ENCODE measurements at places on chromosomes 4 and X.

DNA sequence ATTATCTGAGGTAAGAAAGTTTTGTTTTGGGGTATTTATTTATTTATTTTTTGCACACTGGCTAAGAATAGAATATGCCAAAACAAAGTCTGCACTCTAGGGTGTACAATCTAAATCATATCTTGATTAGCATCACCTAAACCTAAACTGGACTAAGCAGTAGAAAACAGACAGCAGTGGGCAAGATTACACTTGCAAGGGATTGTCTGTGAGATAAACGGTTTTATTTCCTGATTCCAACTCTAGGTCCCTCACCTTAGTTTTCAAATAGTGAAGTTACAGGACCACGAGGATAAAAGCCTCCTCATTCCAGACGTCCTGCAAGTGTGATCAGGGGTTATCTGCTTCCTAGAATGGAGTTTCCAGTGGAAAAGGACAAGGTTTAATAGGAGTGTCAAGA lies 86.1 kb downstream of the SH3RF1 start:
- no peak for DNase-seq

- no peak for DNase-seq
These were observed 16.9 kb downstream of the CPLX1 start for GRCh38 chr4:808860-809570.

GRCh38 chr4:123444290-123444731 lies 47.7 kb downstream of the SPRY1 start:
- DNase-seq, result peak; percentile 11

DNA sequence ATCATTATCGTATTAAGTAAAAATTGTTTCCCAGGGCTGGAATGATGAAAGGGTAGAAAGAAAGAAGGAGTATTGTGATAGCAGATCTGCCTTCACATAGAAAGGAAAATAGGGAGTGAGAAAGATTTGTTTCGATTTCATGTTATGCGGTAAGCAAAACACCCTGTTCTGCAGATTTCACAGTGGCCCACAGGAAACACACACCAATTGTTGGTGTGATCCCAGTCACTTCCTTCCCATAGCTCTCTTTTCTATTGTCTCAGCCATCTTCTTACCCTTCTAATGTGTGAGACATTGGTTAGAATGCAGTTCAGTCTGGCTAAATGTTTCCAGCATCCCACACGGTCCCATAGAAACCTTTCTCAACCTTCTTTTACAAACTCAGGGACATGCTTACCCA lies 2709.8 kb downstream of the PCDH7 start:
- no peak for DNase-seq

DNA sequence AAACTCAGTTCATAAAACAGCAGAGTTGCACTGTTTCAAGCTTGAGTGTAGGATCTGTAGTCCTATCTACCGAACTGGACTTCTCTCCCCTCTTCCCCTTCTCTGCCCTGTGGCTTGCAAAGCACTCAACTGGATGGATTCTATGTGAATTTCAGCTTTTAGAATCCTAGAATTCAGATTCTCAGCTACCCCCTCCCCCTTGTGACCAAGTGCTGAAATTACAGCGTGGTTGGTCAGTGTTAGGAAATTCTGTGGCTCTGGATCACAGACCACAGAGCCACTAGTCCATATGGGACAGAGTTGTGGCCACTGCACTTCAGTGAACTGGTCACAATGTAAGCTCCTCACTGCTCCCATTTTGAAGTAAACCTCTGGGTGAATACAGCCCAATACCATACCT lies 64.6 kb upstream of the TRPC5 start:
- no peak for DNase-seq

DNA sequence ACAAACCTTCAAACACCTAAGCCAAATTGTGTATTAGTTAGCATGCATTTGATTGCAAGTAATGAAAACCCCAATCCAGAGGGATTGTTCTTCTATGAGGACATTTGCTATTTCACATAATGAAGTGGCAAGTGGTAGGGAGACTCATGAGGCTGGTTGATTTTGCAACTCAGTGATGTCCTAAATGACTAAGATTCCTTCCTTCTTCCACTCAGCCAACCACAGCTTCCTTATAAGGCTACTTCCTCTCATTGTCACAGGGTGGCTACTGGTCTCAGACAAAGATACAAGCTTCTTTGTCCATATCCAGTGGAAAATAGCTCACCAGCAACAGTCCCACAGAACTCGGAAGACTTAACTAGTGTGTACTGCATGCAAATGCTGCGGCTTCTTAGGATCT lies 5.3 kb upstream of the OTC start:
- DNase-seq, result no peak

DNA sequence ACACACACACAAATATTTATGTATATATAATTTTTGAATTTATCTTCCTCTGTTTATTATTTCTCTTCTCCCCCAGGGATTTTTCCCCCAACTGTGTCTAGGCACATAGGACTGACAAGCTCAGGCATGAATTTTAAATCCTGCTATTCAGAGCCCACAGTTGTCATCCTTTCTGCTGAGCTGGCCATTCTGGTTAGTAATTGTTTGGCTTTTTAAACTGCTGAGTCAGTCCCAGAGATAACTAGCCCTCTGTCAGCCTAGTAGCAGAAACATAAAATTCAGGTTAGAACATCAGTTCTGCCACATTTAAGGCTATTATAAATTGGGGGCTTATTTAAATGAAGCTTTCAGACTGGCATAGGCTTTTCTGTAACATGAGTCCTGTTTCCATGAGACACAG lies 151.7 kb upstream of the MAOA start:
- DNase-seq, result no peak

GRCh38 chr4:103095080-103095479 lies 4.6 kb downstream of the BDH2 start:
- no peak for DNase-seq

- DNase-seq, result no peak
These were observed 162.4 kb upstream of the GYPA start for GRCh38 chr4:144302704-144303536.

- no peak for DNase-seq
These were observed 234.4 kb upstream of the ITM2A start for GRCh38 chrX:79601341-79602131.

DNA sequence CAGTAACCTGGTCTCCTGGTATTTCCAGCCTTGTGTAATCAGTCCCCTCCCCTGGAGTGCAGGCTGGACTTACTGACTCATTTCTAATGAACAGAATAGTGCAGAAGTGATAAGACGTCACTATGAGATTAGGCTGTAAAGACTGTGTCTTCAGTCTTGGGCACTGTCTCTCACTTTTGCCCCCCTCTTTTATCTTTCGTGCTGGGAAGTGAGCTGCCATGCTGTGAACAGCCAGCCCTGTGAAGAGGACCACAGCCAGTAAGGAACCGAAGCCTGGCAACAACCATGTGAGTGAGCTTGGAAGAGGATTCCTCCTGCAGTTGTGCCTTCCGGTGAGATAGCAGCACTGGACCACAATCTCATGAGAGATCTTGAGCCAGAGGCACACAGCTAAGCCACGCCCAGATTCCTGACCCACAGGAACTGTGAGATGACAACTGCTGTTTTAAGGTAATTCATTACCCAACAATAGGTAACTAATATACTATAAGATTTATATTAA lies 67.5 kb upstream of the GPR34 start:
- no peak for DNase-seq

DNA sequence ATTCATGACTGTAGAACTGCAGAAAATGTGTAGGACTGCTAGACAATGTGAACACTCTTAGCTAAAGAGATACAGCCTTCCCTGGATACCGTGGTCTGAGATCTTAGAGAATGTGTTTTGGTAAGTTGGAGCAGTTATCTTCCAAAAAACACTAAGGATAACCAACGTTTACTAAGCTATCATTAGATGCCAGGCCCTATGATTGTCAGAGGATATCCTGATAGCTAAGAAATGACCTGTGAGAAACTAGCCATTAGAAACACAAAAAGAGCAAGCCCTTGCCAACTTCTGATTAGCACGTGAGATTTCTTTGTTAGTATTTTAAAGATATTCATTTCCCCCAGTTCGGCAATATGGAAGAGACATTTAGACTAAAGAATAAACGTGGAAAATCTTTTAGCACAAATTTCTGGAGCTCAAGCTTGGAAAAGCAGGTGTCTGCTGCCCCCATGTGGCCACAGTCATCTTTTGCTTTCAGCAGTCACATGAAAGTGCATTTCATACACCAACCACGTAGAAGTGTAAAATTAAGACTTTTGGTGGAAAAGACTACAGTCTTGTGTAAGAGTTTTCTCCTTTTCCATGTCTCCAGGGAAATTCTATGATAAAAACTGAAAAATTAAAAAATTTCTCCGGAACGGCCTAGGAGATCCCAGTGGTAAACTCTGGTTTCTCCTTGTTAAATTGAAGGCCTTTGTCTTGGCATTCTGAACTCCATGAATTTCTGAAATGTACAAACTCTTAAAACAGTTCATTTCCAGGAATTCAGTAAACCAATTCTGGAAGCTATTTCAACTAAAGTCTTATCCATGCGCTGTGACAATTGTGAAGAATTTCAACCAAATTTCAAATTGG lies 136.4 kb downstream of the ZNF674 start:
- peak; percentile 50 for DNase-seq

DNA sequence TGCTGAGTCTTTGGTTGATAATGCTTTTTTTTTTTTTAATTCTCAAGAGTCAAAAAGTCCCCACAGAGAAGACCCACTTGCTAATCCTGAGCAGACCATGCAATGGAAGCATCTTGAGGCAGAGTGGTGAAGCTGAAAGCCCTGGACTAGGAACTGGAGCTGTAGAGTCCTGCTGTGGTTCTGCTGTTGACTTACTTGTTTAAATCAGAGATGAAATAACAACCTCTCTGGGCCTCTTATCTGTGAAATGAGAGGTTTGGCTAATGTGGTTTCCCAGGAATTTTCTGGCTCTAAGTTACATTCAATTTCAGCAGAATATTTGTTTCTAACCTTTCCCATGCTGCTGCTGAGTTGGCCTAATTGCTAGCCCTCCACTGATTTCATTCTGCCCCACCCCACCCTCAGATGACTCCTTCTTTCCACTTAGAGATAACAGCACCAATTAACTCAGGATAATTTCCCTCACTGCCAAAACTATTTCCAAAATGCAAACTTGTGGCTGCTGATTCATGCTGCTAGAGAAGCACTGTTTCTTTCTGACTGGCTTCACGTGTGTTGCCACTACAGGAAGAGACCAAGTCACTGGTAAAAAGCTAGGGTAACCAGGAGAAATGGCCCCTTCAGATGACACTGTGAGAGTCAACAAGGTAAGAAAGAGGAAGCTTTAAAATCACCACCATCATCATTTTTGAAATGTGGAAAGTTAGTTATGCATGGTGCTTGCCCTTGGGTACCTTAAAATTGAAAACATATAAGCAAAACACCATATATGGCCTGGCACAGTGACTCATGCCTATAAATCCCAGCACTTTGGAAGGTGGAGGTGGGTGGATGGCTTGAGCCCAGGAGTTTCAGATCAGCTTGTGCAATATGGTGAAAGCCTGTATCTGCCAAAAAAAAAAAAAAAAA lies 326.4 kb downstream of the DCHS2 start:
- DNase-seq, result no peak

DNA sequence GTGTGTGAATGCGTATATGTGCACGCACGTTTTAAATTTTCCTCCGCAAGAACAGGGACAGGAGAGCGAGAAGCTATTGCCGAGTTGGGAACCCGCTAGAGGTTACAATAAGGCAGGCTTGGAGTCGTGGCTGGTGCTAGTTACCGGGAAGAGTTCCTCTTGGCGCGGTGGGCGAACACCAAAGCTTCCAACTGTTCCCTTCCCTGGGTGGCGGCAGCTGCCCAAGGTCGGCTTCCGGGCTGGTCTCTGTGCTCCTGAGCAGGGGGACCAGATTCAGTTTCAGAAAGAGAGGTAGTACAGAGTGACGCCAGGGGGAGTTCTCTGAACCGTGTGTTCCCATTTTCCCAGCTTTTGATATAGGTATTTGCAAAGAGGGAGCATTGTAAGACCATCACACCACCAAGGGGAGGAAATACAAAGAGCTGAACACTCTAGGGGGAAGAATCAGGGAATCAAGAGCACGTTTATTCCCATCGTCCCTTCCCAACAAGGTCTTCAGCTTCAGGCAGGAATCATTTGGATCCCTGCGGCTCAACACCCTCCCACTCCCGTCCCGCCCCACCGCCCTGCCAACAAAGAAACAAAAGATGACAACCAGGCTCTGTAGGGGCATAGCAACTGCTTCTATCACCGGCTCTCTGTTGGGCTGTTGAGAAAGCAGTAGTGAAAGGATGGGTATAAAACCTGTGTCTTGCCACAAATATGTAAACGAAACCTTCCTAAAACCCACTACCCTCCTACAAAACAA lies 113.6 kb upstream of the TEX13C start:
- DNase-seq, result no peak

GRCh38 chrX:72236841-72237240 lies 2.0 kb downstream of the ERCC6L start:
- no peak for DNase-seq

DNA sequence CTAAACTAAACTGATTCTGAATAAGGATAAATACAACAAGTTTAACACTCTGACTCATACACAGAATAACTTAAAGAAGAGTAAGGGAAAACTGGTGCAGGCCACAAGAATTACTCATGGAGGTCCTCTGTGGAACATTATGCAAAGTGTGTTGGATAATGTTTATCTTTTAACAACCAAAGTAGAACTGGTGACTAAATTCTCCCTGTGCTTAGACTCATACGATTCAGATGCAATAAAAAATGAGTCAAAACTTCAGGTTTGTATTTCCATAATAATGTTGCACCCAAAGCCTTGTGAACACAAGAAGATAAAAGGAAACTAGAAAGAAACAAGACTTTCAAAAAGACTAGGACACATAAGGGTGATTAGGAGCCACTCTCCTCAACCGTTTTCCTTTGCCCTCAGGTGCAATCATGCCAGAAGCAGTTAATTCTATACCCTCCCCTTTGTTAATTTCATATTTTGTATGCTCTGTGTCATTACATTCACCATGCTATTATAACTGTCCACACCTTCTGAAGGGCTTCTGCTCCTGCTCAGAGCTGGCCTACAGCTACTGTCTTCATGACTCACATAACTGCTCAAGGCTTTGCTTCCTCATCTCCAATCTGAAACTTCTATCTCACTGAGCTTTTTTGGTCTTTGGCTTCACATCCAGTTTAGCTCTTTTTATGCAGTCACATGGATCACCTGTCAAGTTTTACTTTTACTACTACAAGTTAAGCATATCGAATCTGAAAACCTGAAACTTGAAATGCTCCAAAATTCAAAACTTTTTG lies 60.2 kb downstream of the KCNIP4 start:
- no peak for DNase-seq

GRCh38 chr4:80171656-80172055 lies 25.6 kb upstream of the PRDM8 start:
- DNase-seq, result no peak
